ENCODE measurements at places on chromosomes 16 and 17.

DNA sequence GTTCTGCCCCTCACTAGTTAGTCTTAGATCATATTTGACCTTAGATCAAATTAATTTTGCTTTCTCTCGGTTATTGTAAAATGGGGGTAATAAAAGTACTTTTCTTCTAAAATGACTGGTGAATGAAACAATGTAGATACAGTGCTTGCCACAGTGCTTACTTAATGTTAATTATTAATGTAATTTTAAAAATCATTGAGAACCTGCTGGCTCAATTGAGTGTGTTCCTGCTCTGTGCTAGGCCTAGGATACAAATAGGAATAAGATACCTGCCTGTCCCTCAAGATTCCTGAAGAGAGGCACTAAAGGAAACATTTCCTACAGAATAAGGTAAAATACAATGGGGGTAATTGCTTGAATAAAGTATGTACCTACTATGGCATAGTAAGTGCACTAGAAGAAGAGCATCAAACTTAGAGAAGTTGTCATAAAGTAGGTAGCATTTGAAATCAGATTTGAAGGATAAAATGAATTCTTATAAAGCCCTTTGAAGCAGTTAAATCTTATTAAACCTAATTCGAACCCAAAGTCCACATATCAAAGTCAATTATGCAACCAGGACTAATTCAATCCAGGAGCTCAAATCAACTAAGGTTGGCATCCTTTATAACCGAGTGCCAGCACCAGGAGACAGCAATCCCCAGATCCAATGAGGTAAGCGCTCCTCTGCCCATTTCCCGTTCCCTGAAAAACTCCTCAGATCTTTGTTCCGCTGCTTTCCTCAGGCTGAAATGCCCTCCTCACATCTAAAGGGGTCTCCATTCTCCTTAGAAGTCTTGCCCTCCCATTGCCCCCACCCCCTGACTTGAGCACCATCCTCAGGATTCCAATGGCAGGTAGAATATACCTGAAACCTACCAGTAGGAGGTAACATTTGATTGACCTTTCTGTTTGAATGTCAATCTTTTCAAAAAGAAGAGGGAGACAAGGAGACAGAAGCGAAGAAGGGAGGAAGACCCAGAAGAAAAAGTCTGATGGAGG lies 2.4 kb upstream of the MED13 start:
- DNase-seq: no peak

- DNase-seq: peak; percentile 44
Observed at GRCh38 chr17:45368651-45369050, 51.8 kb upstream of the MAP3K14 start.

- DNase-seq: no peak
Observed at GRCh38 chr16:85486256-85486915, 126.7 kb upstream of the GSE1 start.

GRCh38 chr16:23876256-23876896 lies 40.6 kb downstream of the PRKCB start:
- no peak for DNase-seq

DNA sequence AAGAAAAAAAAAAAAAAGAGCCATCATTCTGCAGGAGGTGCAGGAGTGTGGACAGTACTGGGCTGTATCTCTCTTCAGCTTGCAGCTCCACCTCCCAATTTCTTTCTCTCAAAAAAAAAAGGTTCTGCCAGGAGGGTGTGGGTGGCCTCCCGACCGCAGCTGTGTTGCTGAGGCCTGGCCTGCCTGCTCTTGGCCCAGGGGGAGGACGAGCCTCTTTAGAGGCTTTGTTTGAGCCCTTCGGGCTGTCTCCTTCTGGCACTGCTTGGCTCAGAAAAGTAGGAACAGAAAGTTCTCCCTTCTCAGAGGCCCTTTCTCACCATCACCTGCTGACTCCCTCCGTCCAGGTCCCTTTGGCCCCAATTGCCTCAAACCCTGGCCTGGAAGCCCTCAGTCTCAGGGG lies 22.2 kb upstream of the C17orf107 start:
- DNase-seq: no peak

DNA sequence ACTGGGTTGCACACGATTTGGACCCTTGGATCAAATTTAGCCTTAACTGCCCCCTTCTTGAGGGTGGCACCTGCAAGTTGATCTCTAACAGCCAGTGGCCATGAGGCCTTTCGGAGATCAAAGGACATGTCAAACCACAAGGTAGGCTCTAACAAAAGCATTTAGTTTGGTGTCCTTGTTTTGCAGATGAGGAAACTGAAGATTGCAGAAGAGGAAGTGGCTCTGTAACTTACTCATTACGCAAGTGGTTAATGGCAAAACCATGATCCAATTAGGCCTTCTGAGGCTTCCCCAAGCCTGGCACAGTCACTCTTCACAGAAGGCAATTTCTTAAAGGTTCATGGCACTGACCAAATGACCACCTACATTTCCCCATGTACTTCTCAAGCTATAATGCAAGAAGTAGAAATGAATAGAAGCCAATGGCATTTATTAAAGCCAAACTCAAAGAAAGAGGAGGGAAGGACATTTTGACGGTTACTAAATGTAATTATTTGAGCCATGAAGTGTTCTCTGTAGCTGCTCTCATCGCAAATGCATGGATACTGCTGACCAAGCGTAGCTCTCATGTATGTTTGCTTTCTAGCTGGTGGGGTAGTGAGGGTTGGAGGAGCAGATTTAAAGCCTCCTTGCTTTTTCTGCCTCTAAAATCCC lies 32.8 kb upstream of the ABCC12 start:
- DNase-seq: no peak

- no peak for DNase-seq
Observed at GRCh38 chr17:81466564-81467472, 45.8 kb downstream of the ACTG1 start.

GRCh38 chr16:23466162-23466885 lies 13.3 kb upstream of the COG7 start:
- peak; percentile 43 for DNase-seq

- DNase-seq: no peak
Observed at GRCh38 chr17:40022961-40023541, 7.8 kb downstream of the CSF3 start.

DNA sequence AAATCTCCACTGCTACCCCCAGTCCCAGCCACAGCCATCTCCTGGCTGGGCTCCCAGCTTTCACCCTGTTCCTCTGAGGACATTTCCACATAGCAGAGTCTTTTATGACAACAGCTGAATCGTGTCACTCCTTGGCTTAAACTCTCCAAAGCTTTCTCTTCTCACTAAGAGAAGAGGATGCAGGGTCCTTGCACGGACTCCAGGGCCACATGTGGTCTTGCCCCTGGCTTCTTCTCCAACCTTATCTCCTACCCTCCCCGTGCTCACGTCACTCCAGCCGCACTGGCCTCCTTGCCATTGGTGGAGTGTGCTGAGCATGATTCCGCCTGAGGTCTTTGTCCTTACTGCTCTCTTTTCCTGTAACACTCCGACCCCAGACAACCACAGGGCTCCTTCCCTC lies 39.9 kb upstream of the CCDC182 start:
- DNase-seq: no peak

- no peak for DNase-seq
Observed at GRCh38 chr17:20039037-20039436, 29.9 kb downstream of the SPECC1 start.

DNA sequence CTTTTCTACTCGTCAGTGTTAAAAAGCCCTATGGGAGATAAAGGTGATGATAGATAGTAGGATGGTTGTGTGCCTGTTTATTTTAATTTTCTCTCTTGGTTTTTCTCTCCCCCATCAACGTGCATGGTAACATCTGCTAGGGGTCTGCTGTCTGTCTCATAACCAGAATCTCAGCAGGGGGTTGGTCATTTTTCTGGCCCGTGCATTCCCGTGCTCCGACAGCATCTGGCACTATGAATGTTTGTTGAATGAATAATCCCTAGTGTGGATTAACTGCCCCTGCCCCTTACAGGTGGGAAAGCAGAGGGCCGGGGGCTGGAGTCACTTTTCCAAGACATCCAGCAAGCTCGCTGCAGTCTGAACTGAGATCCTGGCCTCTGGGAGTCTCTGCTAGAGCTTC lies 6.3 kb downstream of the CA5A start:
- no peak for DNase-seq

- DNase-seq: no peak
Observed at GRCh38 chr16:19307587-19308241, 22.2 kb downstream of the CLEC19A start.

- DNase-seq: no peak
Observed at GRCh38 chr17:29102046-29102445, 59.1 kb downstream of the PIPOX start.

GRCh38 chr17:82275326-82275725 lies 1.8 kb upstream of the CSNK1D start:
- no peak for DNase-seq

DNA sequence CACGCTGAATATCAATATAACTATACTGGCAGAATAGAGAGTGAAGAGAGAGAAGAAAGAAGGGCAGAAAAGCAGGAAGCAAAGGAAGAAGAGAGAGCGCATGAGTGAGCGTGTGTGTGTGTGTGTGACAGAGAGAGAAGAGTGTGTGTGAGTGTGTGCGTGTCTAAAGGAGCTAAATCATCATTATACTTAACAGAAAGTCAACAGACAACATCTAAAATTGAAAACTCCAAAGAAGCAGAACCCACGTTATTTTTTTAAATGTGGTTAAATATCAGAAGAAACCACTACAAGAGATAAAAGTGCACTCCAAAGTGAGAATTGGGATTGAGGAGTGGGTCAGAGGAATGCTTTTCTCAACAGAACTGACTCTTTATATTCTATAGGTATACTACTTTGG lies 77.2 kb downstream of the BRIP1 start:
- no peak for DNase-seq

DNA sequence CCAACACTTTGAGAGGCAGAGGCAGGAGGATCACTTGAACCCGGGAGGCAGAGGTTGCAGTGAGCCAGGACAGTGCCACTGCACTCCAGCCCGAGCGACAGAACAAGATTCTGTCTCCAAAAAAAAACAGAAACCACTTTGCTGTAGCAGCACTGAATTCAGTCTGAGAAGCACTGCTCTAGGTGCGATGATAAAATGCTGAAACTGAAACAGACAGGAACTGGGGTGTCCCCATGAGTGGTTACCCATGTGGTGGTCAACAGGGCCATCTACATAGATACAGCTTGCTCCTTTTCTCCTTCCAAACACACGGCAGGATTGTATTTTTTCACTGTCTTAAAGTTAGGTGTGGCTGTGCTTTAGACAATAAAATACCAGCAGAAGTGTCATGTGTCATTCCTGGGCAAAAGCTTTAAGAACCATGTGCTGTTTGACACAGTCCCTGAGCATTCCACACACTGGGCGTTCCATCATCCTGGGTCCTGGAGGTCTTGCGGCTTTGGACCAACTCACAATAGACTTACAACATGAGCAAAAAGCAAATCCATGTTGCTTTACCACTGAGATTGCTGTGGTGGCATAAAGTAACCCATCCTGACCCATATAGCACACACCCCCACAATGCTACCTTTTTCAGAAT lies 11.5 kb downstream of the GAS7 start:
- no peak for DNase-seq

- no peak for DNase-seq
Observed at GRCh38 chr16:2085669-2086068, 37.9 kb downstream of the TSC2 start.

GRCh38 chr16:82660966-82661365 lies 34.2 kb downstream of the CDH13 start:
- no peak for DNase-seq

DNA sequence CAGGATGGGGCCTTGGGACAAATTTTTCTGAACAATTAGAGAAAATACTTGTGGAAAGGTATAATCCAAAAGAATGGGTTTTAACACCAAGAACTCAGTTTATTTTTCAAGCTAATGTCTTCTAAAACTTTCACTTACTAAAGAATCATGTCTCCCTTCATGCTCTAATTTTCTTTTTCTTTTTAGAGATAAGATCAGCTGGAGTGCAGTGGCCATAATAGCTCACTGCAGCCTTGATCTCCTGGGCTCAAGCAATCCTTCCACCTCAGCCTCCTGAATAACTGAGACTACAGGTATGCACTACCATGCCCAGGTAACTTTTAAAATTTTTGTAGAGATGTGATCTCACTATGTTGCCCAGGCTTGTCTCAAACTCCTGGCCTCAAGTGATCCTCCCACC lies 5.5 kb downstream of the OR4D1 start:
- DNase-seq: no peak

DNA sequence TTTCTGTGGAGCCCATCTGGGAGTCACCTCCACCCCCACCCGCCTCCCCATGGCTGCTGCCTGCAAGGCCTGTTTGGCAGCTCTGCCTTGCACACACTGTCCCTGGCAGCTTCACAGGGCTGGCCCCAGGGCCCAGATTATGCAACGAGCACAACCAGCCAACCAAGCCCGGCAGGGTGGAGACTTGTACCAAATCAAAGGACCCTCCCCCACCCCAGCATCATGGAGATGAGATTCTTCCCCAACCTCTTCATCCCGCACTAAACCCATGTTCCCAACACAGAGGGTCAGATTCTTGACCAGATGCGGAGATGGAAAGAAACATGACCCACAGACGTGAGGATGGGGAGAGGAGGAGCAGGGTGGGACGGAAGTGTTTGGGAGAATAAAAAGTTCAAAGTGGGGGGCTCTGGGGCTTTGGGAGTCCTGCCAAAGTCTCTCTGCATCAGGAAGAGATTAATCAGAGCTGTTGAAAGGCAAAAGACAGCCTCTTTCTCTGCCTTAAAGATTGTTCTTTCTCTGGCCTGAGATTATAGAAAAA lies 3.8 kb downstream of the SMARCD2 start:
- DNase-seq: no peak

DNA sequence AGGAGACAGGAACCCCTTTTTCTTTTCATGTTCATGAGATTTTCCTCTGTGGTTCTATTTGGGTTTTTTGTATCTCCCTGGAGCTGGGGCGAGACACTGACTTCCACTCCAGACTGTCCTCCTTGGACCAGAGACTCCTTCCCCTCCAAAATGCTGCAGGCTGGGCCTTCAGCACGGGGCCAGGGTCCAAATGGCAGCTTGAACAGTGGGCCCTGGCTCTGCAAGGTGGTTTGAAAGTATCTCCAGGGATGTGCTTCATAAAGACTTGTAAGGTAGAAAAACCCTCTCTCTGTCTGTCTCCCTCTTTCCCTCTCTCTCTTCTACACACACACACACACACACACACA lies 236.1 kb downstream of the ZNF423 start:
- DNase-seq: no peak

DNA sequence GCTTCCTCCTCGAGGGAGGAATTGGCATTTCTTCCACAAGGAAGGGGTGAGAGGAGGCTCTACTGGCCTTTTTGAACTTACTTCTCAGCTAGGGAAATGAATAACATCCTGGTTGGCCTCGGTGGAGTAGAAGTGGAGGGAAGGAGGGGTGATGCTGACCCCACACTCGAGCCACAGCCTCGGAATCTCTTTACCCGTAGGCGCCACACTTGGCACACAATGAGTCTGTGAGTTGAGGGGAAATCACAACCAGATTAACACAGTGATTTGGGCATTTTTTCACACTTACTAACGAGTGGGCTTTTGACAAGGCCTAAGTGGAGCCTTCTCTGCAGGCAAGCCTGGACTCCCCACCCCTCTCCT lies 47.3 kb upstream of the TBX2 start:
- no peak for DNase-seq

- no peak for DNase-seq
Observed at GRCh38 chr17:49760932-49761558, 2.9 kb downstream of the FAM117A start.

All from non-pigmented ciliary epithelial cell (primary cell).